Choroid plexus epithelial cell (primary cell): ENCODE measurements at places on chromosomes 7 and 10.

GRCh38 chr7:11625669-11626068, 206.3 kb downstream of the THSD7A start:
- peak; percentile 72 for DNase-seq

GRCh38 chr7:129376778-129377700, 57.2 kb upstream of the STRIP2 start:
- DNase-seq: peak; percentile 46

- no peak for DNase-seq
These were observed 2.3 kb downstream of the RNF216 start for GRCh38 chr7:5779141-5779540.

- no peak for DNase-seq
These were observed 76.7 kb downstream of the MACC1 start for GRCh38 chr7:20140291-20141001.

DNA sequence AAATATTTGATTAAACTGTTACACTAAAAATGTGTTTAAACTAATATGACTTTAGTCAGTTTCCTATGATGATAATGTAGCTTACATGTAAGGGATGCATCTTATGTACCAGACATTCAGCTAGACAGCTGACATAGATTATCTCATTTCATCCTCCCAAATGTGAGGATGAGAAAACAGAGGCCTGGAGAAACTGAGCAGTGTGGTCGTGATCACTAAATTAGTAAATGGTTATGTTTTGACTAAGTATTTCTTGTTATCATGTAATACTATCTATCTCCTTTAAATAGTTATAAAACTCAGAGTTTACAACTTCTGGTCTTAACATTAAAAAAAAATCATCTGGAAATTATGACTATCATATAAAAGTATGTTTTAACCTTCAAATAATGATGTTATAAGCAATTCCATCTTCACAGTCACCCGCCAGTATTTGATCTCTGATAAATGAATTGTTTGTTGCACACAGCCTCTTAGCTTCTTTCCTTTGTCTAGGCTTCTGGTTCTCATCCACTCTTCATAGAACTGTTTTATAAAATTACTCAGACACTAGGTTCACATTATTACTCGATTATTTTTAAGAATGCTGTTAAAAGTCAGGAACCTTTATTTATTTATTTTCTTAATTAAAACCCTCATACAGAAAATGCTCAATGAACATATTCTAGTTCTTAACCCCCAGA, 33.6 kb upstream of the HDAC9 start:
- DNase-seq: no peak

GRCh38 chr7:30154111-30154587, 19.4 kb downstream of the MTURN start:
- DNase-seq: no peak

- no peak for DNase-seq
These were observed 313.2 kb upstream of the MTPN start for GRCh38 chr7:136290351-136290750.
